ENCODE measurements at places on chromosomes 7 and 10.

GRCh38 chr7:150962553-150963399 is 15.3 kb downstream of the KCNH2 start:
- no peak for DNase-seq

DNA sequence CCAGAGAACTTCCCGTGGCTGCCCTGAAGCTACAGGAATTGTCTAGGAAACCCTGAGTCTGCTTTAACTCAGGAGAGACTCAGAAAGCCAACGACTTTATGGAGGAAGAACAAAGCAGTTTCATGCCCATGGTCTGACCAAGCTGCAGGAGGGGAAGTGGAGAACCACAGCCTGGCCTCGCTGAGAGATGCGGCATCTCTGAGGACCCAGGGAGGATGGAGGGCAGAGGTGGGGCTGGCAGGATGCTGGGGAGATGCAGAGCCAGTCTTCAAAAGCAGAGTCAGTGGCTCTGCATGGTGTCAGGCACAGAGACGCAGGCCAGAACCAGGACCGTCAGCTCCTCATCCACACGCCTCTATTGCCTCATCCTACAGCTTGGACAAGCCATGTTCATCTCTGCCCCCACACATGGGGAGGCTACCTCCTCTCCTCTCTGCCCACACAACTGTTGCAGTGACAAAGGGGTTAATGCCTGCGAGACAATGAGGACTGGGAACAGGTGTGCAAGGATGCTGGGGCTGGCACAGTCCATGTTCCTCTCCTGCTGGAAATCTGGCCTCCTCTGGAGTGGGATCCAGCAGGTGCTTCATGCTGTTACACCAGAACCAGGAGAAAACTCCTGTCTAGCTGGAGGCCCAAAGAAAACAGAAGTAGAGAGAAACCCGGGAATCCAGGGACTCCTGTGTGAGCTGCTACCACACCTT is 267.0 kb downstream of the PLXNA4 start:
- no peak for DNase-seq

- DNase-seq: no peak
Observed at GRCh38 chr7:16936626-16937422, 55.0 kb upstream of the AGR3 start.

- no peak for DNase-seq
Observed at GRCh38 chr7:105429746-105430612, 41.3 kb upstream of the SRPK2 start.

GRCh38 chr7:6399351-6399750 is 48.4 kb downstream of the DAGLB start:
- no peak for DNase-seq

DNA sequence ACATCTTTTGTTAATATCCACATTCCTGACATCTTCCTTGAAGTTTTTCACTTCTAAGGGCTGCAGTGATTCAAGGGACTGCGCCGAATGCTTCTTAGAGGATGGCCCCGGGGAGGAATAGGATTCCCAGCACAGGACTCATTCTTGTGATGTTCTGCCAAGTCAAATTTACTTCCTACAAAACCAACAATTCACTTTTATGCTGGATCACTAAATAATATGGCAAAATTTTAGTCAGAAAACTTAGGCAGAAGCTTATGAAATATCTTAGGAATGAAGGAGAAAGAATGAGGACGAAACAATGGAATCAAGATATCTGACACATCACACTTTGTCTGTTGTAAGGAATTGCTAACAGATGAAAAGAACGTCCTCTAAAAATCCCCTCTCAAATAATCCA is 151.5 kb downstream of the JAZF1 start:
- no peak for DNase-seq

GRCh38 chr7:28509251-28510025 is 97.1 kb downstream of the CREB5 start:
- no peak for DNase-seq

DNA sequence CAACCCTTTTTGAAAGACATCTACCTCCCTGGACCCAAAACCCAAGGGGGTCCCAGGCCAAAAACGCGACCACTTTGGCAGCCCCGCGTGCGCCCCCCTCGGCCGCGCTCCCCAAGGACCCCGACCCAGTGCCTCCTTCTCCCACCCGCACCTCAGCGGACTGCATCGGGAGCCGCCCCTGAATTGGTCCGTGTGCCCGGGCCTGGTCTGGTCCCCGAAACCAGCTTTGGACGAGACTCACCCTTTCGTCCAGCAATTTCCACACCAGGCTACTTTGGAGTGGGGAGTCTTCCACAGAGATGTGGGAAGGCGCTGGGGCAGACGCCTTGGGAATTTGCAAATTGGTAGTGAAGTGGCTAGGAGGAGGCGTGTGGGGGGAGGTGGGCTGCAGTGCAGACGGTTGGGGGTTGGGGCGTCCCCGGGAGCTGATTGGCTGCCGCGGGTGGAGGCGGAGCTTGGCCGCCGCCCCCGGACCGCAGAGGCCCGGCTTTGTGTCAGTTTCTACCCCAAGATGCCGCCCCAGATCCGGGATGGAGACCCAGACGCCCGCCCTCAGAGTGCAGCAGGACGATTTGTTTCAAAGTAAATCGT is 16.9 kb downstream of the TCAF1 start:
- no peak for DNase-seq

DNA sequence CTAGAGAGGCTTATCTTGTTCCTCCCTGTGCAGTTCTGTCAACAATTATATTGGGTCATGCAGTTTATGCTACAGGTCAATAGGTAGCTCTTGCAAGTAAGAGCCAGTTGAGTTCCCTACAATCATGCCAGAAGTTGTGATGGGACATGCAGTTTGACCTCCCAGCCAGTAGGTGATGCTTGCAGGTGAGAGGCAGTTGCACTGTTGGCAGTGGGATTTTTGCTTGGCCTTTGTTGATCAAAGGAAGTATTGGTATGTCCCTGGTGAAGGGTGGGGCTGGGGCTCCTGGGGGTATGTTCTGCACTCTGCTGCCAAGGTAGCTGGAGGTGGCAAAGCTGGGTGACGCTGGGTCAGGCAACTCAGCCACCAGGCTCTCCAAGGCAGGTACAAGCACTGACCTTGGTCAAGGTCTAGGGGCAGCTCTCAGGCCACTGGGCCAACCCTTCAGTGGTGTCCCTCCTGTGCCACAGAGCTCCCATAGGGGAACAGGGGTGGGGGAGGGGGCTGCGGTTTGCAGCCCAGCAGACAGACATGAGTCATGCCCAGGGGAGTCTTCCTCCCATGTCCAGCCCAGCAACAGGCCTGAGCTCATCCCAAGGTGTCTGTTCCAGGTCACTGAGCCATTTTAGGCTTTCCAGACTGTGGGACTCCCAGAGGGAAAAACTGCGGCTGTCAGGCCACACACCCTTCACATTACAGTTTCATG is 43.3 kb downstream of the MEOX2 start:
- DNase-seq: no peak

GRCh38 chr10:28704464-28705161 is 27.3 kb downstream of the BAMBI start:
- no peak for DNase-seq

DNA sequence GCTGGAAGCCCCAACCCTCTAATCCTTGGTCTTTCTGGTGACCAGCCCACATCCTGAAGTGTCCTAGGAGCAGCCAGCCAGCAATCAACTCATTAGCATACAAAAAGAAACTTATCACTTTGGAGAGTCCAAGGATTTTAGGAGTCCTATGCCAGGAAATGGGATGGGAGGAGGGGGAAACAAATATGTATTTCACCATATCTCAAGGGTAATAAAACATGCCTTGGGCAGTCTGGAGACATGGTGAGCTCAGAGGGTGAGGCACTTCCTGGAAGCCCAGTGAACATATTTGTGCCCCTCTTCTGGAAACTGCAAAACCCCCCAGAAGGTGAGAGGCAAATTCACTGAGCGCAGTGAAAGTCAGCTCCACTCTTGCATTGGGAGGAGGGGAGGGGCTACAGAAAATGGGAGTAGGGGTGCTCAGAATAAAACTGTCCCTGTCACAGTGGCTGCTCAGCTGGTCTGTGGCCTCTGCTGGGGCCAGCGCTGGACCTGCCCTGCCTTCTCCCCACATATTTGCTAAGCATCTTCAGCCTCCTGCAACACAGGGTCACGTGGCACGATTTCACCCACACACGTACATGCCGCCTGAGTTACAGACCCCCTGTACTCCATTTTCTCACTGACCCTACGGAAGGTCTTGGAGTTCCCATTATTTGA is 17.7 kb upstream of the ZMIZ1 start:
- DNase-seq: peak; percentile 44

DNA sequence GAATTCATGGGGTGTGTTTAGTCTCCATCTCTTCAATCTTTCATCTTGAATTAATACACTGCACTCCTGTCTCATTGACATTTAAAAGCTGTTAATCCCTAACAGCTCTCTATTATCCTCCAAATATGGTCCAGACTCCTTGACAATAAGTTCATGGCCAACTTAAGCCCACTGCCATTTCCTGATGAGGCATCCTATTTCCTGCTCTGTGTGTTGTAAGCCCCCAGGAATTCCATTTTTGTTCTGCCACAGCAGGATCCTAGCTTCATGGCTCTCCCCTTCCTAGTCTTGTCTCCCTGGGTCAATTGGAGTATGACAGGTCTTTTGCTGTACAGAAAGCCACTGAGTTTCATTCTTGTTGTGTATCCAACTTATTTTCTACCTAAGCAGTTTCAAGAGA is 218.8 kb downstream of the OTUD1 start:
- no peak for DNase-seq

DNA sequence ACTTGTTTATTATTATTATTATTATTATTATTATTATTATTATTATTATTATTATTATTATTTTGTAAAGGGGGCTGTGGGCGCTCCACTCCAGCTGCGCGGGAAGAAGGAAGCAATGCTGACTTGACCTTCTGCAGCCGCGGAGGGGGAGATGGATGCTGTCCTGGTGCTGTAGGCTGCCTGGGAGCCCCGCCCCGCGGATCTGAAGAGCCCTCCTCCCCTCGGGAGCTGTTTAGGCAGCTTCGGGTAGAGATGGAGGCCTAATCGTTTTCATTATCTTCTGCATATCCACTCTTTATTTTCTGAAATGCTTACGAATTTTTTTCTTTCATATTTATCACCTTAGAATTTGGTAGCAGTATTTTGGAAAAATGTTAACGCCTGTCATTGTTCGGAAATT is 101.2 kb upstream of the KLF6 start:
- DNase-seq: no peak

DNA sequence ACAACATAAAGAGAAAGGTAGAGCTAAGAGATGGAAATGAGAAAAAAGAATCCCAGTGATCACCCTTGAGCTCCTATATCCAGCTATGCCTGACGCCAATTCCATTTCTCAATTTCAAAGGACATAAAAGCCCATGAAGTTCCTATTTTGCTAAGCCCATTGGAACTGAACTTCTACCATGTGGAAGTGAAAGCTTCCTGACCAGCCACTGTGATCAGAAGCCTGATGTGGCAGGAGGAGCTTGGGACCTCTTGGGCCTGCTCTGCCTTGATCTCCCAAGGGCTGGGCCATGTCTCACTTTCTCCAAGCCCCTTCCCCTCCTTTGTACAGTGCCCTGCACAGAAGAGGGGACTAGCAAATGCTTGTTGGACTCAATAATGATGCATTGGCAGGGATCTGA is 52.7 kb downstream of the PRLHR start:
- DNase-seq: no peak
